Vagina (tissue), 2 donors: ENCODE measurements at places on chromosomes 1 and 21. TPM values are rescaled to one million over a fixed set of nuclear protein-coding genes. Genes with fewer than 3 reads are reported as not detected.

DNA sequence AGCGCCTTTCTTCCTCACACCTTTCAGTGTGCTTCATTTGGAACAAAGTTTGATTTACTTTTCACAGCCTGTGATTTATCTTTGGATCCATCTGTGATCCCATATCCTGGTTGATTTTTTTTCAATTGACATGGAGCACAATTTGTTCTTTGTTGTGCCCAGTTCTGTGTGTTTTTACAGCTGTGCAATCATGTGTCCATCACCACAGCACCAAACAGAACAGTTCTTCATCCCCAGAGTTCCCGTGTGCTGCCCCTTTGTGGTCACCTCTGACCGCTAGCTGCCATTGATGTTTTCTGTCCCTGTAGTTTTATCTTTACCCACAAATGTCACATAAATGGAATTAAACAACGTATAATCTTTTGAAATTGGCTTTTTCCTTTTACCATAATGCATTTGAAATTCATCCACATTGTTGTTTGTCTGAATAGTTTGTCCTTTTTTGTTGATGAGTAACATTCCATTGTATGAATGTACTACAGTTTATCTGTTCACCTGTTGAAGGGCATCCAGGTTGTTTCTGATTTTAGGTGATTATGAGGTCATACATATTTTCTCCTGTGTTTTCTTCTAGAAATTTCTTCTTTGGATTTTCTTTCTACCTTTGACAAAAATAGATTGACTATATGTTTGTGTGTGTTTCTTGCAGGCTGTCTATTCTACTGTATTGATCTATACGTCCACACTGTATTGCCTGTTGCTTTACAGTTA lies 17.4 kb downstream of the MIGA1 start:
- DNase-seq, result no peak

DNA sequence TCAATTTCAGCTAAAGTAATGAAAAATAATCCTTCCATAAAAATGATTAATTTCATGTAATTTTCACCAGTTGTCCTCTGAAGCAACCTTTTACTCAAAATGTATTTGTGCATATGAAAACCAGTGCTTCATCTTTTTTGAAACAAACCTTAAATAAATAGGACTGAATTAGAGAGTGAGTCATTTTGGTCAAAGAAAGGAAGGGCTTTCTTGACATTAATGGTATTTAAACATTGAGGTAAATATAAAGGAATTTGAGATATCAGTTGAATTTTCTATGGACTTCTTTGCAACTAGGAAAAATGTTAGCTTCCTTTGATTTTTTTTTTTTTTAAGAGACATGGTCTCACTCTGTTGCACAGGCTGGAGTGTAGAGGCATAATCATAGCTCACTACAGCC lies 38.7 kb downstream of the SNX7 start:
- DNase-seq, result no peak

GRCh38 chr1:1343811-1344421 lies 5.3 kb downstream of the DVL1 start:
- no peak for DNase-seq

- DNase-seq, result no peak
Measured at GRCh38 chr1:21909286-21909759, 27.8 kb downstream of the HSPG2 start.

Gene METTL13
- total RNA-seq, result 15.5 TPM

- DNase-seq, result no peak
Measured at GRCh38 chr1:103616362-103616761, 865 bp upstream of the AMY2A start.

DNA sequence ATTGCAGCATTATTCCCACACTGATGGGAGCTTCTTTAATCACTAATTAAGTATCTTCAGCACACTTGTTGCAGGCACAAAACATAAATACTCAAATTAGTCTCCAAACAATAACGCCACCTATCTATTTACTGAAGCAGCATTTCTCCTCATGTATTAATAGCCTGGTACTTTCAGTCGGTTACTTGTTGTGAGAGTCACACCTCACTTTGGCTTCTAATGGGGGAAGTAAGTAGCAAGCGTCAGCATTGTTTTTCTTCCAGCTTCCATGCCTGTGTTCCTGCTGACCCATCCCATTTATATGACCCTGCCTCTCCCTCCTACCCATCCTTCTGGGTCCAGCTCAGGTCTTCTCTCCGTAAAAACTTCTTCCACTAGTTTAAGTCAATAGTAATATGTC lies 31.9 kb upstream of the DENND1B start:
- DNase-seq, result no peak

DNA sequence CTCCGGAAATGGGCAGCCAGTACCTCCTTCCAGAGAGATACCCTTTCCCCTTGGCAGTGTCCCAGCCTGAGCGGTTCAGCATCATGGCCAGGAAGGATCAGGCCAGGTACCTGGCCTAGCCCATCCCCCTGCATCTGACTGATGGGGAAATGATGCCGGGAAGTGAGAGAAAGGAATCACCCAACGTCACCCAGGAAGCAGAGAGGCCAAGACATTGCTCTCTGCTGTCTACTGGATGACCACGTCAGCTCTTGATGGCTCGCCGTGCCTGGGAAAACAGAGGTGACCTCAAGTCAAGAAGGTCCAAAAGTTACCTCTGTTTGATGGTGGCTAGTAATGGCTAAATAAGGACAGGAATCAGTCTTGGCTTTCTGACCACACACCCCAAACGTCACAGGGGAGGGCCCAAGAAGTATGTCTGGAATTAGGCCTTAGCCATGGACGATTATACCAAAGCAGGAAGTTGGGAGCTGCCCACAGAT lies 79.0 kb downstream of the MRPL37 start:
- no peak for DNase-seq

Gene NTNG1
- 6.6 TPM for total RNA-seq

DNA sequence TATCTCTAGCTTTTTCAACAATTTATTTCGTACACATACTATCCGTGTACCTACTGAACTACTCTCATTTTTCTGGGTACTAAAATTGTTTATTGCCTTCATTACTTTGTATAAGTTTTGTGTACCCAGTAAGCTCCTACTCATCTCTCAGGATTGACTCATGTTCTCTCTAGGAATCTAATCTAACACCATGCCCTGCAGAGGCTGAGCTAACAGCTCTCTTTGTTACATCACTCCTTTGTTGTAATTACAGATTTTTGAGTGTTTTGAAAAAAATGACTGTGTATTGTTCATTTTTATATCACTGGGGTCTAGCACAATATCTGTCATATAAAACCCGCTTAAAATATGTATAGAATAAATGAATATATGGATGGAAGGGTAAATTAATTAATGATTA lies 167.1 kb downstream of the ATP6V1G3 start:
- no peak for DNase-seq

DNA sequence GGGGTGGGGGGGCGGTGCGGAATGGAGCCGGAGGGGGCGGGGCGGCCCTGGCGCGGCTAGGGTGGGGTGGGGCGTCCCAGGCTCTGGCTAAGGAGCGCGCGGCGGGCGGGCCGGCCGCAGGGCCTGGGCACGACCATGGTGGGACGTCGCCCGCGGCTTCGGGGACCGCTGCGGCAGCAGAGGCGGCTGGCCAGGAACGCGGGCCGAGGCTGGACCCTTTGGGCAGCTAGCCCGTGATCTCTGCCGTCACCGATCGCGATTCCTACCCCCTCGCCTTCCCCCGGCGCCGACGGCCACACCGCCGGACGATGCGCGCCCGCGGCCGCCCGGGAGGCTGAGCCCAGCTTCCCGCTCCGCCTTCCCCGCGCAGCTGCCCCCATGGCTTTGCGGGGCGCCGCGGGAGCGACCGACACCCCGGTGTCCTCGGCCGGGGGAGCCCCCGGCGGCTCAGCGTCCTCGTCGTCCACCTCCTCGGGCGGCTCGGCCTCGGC lies at the start of gene MAP3K21:
TSS of gene MAP3K21 (plus strand) at position 74 of the 491 bp plus-strand sequence. CDS start at position 379, 305 bp downstream.
- DNase-seq, result no peak

GRCh38 chr1:184709418-184709817 lies 45.2 kb downstream of the EDEM3 start:
- DNase-seq, result no peak

Gene ZBTB37
- total RNA-seq, result 6.6 TPM

Gene CR1L
- not detected for total RNA-seq

DNA sequence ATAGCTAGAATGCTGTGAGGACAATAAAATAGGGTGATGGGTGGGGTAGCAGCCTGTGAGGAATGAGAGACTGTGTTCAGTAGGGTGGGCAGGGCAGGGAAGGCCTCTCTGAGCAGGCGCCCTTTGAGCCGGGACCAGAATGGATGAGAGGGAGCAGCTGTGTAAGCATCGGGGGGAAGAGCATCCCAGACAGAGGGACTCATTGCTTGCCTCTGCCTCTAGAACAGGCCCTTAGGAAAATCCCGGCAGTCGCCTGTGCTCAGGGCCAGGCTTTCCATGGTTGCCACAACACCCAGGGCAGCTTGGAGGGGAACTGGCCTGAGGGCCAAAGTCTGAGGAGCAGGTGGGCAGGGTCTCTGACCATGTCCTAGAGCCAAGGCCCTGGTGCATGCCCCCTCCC lies 774 bp downstream of the SLC2A7 start:
- no peak for DNase-seq
